SIG-M5 (cell line): ENCODE measurements at places on chromosomes 7 and 10.

DNA sequence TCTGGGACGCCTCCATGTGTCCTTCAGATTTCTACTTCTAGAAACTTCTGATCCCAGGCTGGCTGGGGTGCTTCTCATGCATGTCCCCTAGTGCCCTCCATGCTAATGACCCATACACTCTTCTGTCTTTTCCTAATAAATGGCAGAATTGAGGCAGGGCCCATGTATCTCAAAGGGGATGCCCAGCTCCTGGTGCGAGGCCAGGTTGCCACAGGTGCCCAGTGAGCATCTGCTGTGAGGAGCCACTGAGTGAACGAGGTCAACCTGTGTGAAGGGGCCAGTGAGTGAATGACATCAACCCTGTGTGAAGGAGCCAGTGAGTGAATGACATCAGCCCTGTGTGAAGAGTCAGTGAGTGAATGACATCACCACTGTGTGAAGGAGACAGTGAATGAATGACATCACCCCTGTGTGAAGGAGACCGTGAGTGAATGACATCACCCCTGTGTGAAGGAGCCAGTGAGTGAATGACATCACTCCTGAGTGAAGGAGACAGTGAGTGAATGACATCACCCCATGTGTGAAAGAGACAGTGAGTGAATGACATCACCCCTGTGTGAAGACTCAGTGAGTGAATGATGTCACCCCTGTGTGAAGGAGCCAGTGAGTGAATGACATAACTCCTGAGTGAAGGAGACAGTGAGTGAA lies 478.9 kb downstream of the PTPRN2 start:
- no peak for DNase-seq

DNA sequence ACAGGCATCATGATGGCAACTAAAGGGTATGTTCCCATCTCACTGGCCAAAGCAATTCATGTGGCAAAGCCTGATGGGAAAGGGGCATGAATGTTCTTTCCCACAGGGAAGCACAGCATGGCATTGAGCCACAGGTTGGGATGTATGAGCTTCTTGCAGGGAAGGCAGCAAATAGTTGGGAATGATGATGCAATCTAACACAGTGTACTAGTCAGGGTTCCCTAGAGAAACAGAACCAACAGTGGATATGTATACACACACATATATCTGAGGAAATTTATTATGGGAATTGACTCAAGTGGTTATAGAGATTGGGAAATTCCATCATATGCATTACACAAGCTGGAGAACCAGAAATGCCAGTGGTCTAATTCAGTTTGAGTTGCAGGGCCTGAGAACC lies 253.6 kb upstream of the NPVF start:
- DNase-seq: no peak

DNA sequence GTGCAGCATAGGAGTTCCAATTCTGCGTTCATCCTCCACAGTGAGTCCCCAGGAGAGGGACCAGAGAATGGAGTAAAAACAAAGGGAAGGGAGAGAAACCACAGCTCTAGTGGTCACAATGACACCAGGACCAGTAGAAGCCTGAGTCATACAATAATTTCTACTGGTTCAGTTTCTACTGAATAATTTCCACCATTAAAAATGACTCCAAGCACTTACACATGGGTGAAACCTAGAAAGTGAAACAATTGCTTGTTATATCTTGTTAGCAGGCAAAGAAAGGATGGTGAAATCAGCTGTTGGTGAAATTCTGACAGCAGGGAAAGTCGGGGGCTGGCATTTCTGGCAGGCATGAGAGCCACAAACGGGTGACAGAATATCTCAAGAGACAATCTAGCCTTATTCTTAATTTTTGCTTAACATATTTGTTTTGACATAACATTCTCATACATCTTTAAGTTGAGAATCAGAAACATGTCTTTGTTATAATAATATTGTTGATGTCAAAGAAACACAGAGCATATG lies 1065.8 kb upstream of the C7orf33 start:
- no peak for DNase-seq

DNA sequence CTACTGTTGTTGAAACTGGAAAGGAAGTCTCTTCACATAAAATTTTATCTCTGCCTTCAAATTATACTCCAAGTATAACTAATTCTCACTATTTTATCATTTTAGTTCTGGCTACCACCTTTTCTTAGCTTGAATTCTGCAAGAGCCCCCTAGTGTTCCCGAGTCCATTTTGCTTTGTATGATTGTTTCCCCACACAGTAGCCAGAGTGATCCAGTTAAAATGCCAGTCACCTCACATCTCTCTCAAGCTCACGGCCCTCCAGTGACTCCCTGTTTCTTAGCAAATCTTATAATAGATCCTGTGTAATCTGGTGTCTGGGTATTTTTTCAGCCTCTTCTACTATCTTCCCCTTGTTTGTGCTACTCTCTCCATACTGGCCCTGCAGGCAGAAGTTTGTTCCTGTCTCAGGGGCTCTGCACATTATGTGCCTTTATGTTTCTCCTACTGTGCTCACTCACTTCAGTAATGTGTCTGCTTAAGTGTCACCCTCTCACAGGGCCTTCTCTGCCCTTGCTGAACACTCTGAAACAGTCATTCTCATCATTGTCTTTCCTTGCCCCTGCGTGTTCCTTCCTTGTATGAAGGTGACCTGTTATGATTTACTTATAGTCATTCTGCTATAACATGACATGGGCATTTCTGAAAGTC lies 8.9 kb downstream of the WAC start:
- no peak for DNase-seq

GRCh38 chr7:25950488-25951413 lies 201.2 kb upstream of the NFE2L3 start:
- DNase-seq: peak; percentile 66

DNA sequence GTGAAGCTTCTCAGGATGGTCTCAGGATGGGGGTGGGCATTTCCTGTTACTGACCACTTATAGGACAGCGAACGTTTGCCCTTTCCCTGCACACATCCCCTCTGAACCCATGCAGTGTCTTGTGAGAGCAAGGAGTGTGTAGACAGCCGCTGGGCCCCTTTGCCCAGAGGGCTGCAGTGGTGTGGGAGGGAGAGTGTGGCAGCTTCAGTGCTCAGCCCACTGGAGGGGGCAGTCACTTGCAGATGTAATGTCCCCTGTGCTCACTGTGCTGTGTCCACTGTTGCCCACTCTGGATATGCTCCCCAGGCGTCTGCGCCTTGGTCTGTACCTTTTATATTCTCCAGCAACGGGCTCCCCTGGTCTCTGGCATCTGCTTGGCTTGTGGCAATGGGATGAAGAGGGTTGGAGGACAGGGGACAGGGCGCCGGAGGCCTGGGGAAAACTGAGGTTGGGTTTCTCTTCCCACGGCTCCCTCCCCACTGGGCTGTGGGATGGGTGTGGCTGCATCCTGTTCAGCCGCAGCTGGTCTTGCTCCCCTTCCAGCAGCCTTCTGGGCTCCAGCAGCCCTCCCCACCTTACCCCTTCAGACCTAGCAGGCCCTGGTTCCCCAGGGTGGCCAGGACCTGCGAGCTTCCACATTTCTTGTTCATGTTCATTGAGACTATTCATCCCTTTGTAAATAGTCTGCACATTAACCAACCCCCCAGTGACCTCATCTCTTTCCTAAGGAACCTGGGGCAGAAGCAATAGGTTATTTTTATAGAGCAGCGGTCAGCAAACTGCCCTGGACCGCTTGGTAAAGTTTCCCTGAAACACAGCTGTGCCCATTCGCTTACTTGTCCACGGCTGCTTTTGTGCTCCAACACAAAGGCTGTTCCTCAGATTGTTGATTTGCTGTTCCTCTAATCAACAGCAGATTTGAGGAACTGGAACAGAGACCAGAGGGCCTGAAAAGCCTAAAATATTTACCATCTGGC lies 6.1 kb downstream of the ZNF789 start:
- DNase-seq: no peak

DNA sequence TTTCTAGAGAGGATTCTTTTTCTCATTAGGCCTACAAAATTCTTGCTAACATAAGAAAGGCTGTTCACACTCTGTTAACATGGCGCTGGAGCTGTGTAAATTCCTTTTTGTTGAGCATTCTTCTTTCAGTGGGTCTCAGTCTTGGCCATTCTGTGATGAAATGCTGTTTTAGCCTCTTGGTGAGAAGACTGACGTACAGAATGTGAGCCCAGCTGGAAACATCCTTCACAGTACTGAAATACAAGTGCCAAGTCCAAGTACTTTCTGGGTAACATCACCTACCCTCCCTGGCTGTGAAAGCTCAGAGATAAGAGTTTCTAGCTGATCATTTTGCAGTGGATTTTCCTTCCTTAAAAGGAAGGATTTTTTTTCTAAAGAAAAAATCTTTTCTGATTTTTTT lies 231.8 kb downstream of the AHR start:
- DNase-seq: no peak

GRCh38 chr10:34524369-34525091 lies 290.6 kb downstream of the PARD3 start:
- no peak for DNase-seq

- no peak for DNase-seq
These were observed 147.1 kb upstream of the LYZL1 start for GRCh38 chr10:29141761-29142160.

GRCh38 chr10:75606203-75606779 lies 174.9 kb downstream of the LRMDA start:
- DNase-seq: no peak
